ENCODE measurements at places on chromosomes 1 and 21.

GRCh38 chr1:65992165-65992821 lies 199.6 kb downstream of the PDE4B start:
- no peak for DNase-seq

- DNase-seq, result no peak
These were observed 1.3 kb downstream of the KRTAP12-4 start for GRCh38 chr21:44653123-44653522.

DNA sequence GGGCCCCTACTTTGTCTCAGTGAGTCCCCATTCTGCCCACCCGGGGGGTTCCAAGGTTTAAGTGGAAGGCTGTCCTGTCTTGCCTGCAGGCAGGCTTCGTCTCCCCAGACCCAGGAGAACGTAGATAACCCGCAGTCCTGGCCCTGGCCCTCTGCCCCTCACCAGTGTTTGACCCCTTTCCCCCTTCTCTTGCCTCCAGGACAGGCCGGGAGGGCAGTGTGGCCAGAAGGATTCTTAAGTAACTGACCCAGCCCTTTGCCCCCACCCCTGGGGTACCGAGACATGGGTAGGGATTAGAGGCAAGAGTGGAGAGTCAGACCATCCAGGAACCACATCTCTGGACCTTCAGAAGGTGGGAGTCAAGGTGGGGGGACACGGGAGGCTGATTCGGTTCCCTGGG lies 8.8 kb downstream of the TMEM222 start:
- no peak for DNase-seq

DNA sequence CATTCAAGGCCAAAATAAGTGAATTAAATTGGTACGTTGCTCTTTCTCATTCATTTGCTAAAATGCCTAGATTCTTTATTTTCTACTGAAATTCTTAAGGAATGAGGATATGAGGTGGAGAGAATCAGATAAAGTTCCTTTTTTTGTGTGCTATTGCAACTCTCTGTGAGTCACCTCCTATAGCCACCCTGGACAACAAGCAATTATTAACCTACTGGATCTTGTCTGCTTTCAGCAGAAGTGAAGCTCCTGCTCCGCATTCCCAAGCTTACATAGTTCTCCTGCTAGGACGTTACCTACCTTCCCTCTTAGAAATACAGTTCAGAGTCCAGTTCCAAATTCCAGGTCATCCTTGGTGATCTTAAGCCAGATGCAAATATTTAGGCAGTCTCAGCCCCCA lies 4.8 kb upstream of the KCNJ6 start:
- no peak for DNase-seq

DNA sequence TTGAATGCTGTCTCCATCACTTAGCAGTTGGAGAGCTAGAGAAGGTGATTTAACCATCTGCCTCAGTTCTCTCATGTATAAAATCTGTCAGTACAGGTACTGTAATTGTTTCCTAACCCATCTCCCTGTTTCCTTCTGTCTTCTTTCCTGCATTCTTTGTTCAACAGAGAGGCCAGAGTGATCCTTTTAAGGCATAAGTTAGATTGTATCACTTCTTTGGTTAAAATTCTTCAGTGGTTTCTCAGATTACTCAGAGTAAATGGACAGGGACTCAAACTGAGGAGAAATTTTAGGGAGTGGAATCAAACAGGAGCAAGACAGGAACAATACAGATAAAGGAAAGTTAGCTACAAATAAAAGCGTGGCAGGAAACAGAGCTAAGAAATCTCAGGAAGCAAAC lies 45.2 kb upstream of the SSX2IP start:
- DNase-seq, result no peak

- no peak for DNase-seq
These were observed 224.6 kb downstream of the FGGY start for GRCh38 chr1:59521456-59521855.

DNA sequence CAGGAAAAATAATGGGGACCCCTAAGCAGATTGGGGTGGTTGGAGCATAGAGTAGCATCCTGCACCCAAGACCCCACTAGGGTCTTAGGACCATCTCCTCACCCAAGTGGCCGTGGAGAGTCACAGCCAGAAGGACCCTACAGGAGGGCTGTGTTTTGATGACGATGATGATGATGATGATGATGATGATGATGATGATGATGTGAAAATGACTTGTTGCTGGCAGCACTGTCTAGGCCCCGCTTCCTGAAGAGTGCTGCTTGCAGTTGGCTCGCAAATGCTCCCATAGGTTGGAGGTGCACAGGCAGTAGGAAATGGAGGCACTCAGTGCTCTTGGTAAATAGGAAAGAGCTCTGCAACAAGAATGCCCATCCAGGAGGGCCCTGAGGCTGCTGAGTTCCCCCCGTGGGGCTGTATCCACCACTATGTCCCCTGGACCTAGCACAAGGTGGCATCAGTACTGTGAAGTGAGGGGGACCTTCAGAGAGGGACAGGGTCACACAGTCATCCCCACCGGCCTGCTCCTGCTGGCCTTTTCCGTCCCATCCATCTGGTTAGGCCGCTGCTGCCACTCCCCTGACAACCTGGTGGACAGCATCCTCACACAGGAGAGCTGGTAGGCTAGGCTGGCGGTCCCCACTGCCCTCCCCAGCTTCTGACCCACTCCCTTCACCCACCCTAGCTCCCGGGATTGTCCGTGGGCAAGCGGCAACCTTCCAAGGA lies 139.6 kb downstream of the FOXD2 start:
- no peak for DNase-seq

- no peak for DNase-seq
These were observed 353.7 kb upstream of the ESRRG start for GRCh38 chr1:217076902-217077301.
